ENCODE measurements at places on chromosomes 5 and 9.

DNA sequence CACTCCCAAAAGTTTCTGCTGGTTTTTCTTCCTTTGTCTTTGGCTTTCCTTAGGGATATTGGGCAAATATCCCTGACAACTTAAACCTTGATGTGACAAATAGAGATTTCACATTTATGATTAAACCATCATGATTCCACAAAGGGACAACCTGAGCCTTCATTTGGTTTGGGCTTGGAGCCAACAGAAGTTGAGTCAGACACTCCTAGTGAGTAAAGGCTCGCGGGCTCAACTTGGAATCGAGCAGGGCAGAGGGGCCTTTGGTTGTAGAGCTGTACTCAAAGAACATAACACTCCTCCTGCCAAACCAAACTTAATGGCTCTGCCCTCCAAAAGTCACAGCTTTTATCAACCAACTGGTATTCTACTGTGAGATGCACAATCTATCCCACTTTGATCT, 290.2 kb upstream of the MAP3K1 start:
- no peak for DNase-seq

- no peak for DNase-seq
Observed at GRCh38 chr9:116467740-116468351, 219.3 kb upstream of the TRIM32 start.

- no peak for DNase-seq
Observed at GRCh38 chr9:34746526-34746925, 36.6 kb upstream of the CCL21 start.

DNA sequence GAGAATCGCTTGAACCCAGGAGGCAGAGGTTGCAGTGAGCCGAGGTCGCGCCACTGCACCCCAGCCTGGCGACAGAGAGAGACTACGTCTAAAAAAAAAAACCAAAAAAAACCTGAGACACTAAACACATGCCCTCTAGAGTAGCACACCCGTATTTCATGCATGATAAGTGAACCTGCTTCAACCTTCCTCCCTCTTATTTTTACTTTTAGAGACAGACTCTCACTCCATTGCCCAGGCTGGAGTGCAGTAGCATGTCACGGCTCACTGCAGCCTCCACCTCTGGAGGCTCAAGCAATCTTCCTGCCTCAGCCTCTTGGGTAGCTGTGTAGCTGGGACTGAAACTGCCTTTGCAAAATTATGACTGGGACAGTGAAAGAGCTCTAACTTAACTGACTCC, 17.6 kb upstream of the NANS start:
- no peak for DNase-seq

DNA sequence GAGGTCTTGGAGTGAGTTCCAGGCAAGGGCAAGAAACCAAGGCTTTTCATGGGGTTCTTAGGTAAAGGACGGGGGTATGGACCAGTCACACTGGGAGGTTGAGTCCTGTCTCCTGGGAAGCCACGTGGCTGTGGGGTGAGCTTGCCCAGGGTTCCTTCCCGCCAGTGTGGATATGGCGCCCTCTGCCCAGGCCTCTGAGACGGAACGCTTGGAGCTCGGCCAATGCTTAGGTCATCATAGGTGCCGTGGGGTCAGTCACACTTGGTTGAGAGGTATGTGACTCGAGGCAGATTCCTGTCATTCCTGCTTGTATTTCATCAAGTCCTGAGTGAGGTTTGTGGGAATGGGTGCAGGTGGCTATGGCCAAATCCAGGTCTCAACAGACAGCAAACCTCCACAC, 46.2 kb downstream of the TENT4A start:
- no peak for DNase-seq

DNA sequence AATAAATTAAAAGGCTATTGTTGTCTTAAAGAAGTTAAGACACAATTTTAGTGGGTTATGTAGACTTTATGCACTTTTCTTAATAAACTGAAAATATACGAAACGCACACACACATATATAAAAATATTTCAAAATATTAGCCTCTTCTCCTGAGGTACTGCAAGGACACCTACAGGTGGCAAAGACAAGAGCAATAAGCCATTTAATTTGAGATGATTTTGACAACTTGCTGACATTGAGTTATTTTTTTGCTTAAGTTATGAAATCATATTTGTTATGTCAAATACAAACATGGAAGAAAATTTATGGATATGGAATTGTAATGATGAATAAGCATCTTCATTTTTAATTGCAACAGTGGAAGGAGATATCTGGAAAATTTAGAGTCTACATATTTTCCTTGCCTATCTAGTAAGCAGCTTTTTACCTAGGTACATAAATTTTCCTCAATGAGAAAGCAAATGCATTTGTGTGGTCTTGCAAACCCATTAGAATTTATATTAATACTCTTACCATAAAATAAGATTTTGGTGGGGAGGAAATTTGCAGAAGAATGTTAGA, 301.6 kb downstream of the ISL1 start:
- no peak for DNase-seq
